ENCODE measurements at places on chromosomes 1 and 21.

GRCh38 chr1:169487133-169487532 is 1.4 kb upstream of the SLC19A2 start:
- DNase-seq: no peak

GRCh38 chr1:62481681-62482080 is 44.8 kb downstream of the USP1 start:
- DNase-seq: no peak

- DNase-seq: no peak
Observed at GRCh38 chr1:152596986-152597385, 3.0 kb upstream of the LCE3C start.

DNA sequence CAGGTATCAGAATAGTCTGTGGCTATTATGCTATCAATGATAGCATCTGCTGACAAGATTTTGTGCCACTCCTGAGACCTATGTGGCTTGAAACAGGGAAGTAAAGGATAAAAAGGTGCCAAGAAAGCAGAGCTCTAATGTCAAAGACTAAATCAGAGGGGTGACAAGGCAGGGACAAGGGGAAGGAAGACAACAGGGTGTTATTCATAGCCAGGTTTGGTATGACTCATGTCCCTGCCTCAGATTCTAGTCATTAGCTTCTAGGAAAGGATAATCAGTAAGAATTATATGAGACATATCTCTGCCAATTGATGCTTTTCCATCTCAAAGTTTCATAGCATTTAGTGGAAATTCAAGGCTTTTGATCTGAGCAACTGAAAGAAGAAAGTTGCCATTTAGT is 31.8 kb upstream of the PLD5 start:
- DNase-seq: no peak

DNA sequence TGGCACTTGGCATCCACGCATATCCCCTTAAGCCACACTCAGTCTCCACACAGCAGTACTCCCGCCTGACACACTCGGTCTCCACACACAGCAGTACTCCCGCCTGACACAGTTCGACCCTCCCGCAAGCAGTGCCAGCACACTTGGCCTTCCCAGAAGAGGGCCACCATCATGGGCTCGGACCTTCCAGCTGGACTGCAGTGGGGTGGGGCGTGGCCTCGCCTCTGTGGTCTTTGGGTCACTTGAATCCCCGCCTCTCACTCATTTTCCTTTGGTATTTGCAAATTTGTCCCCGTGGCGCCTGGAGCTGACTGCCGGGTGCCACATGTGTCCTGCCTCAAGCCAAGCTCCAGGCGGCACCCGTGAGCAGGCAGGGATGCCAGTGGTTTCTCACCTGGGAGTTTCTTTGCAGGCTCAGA is 63.7 kb downstream of the FAAP20 start:
- no peak for DNase-seq

GRCh38 chr1:198106011-198106410 is 50.8 kb upstream of the NEK7 start:
- no peak for DNase-seq

GRCh38 chr21:36134803-36135390 is at the start of gene CBR3:
Gene CBR3 (plus strand): TSS chr21:36135079. CDS start chr21:36135193, 114 bp downstream.
- DNase-seq: no peak

- DNase-seq: no peak
Observed at GRCh38 chr1:43035821-43036741, 77.4 kb upstream of the SLC2A1 start.

GRCh38 chr1:156540955-156541354 is 31.4 kb downstream of the IQGAP3 start:
- no peak for DNase-seq

DNA sequence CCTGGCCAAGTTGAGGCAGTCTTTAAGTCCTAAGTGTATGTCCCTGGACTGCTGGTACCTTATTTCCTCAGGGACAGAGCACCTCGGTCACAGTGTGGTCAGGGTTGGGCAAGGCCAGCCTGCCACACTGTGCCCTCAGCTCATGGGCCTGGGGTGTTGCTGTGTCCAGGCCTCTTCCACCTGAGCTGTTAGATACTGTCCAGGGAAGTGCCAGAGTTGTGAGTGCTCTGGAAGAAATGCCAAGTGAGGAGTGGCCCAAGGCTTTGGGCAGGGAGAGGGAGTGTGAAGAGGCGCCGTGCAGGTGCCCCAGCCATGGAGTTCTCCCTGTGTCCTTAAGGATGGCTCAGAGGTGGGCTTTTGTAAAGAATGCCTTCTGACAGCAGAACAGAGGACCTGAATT is 15.3 kb downstream of the URB2 start:
- DNase-seq: no peak

GRCh38 chr1:175884369-175884768 is 141.0 kb upstream of the TNR start:
- no peak for DNase-seq

DNA sequence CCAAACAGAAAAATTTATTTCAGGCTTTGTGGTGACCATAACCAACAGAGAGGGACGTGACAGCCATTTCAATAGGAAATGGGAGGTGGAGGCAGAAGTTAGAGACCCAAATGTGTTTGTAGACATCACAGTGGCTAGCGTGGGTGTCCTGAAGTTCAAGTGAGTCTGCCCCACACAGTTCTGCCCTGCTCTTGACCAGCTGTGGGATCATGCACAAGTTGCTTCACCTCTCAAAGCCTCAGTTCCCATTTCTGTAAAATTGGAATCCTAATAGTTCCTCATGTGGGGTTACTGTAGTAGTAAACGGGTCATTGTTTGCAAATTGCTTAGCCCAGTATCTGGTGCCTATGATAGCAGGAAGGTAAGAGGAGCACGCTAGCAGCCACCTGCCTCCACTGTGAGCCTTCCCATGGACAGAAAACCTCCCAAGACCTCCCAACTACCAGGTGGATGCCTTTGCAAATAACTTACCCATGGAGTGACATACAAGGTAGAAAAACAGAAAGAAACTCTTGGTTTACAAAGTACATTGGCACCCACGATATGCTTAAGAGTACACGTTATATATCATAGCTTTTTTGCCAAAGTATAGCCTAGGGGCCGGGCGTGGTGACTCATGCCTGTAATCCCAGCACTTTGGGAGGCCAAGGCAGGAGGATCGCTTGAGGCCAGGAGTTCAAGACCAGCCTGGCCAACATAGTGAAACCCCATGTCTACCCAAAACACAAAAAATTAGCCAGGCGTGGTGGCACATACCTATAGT is 29.1 kb downstream of the FHAD1 start:
- no peak for DNase-seq
